Lower leg skin (tissue), 4 donors: ENCODE measurements at places on chromosomes 11 and 22. TPM values are rescaled to one million over a fixed set of nuclear protein-coding genes. Genes with fewer than 3 reads are reported as not detected.
A peak's percentile ranks its signal among the peaks of the same experiment; 100 is the strongest.

GRCh38 chr11:76119779-76120178, 86.5 kb downstream of the WNT11 start:
- no peak for DNase-seq

DNA sequence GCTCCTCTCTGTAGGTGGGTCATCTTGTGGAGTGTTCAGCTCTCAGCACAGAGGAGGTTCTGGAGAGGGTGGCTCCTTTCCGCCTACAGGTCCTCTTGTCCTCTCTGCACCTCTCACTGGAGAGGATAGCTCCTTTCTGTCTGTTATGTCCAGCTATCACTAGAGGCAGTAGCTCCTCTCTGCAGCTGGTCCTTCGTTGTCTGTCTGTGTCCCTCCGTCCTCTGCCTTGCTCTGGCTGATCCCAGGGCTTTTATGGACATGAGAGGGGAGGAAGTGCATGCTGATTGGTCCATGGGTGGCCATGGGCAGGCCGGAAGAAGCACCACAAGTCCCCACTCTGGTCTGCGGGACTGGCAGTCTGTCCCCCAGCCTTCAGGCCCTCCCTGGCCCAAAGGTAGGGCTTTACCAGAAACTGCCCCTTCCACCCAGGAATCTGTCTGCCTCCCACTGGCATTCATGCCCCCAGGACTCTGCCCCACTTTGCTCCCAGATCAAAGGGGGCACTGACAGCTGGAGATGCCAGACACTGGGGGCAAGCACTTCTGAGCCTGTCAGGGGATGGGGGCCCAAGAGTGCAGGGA, 38.6 kb upstream of the CALCB start:
- DNase-seq: no peak

RIBC2 gene
- total RNA-seq: 0.17 TPM

ASPHD2 gene
- 24.4 TPM for total RNA-seq

GRCh38 chr22:40363059-40363458, 7.3 kb upstream of the SGSM3 start:
- no peak for DNase-seq

GRCh38 chr22:22955866-22956535, 68.4 kb downstream of the IGLL5 start:
- peak; percentile 91 for DNase-seq

- DNase-seq: no peak
Measured at GRCh38 chr11:127126986-127127385, 126.4 kb upstream of the KIRREL3 start.

DNA sequence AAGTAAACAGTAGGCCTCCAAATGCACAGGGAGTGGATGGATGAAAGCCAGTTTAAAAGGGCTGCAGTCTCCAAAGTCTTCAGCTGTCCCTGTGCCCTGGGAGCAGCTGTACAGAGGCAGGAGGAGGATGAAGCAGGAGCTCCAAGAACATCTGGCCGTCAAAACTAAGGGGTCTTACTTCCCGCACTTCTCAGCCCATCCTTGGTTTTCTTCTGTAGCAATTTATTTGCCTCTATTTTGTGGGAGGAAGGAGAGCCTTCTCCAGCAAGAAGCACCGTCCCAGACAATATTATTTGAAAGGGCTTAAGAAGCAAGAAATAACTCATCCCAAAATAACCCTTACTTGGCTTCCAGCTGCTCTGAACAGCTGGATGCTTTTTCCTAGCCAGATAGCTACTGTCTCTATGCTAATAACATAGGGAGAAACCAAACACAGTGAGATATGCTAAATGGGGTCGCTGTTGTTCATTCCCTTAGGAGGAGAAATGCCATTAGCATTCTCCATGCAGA, 133.2 kb downstream of the SPATA19 start:
- peak; percentile 34 for DNase-seq

C11orf21 gene
- 0.67 TPM for total RNA-seq
